GM12864 (cell line): ENCODE measurements at places on chromosomes 5 and 9.
A peak's percentile ranks its signal among the peaks of the same experiment; 100 is the strongest.

GRCh38 chr9:99180199-99180598 is 41.5 kb downstream of the ALG2 start:
- DNase-seq, result peak; percentile 58

DNA sequence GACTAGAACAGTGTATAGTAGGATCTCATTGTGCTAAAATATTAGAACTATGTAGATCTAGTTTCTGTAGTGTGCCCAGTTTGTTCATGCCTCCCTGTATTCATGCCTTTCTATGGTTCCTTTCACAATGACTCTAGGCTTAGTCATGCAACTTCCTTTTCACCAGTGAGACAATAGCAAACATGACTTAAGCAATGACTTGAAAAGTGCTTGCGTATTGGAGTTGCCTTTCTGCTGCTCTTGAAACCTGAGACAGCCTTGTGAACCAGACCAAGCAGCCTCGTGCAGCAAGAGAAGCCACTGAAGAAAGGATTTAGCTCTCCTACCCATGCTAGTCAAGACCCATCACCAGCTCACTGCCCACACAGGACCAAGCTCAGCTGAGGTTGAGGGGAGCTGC is 294.5 kb upstream of the TAS2R1 start:
- peak; percentile 35 for DNase-seq

- DNase-seq, result no peak
Observed at GRCh38 chr9:136516191-136516654, 29.6 kb downstream of the NOTCH1 start.

DNA sequence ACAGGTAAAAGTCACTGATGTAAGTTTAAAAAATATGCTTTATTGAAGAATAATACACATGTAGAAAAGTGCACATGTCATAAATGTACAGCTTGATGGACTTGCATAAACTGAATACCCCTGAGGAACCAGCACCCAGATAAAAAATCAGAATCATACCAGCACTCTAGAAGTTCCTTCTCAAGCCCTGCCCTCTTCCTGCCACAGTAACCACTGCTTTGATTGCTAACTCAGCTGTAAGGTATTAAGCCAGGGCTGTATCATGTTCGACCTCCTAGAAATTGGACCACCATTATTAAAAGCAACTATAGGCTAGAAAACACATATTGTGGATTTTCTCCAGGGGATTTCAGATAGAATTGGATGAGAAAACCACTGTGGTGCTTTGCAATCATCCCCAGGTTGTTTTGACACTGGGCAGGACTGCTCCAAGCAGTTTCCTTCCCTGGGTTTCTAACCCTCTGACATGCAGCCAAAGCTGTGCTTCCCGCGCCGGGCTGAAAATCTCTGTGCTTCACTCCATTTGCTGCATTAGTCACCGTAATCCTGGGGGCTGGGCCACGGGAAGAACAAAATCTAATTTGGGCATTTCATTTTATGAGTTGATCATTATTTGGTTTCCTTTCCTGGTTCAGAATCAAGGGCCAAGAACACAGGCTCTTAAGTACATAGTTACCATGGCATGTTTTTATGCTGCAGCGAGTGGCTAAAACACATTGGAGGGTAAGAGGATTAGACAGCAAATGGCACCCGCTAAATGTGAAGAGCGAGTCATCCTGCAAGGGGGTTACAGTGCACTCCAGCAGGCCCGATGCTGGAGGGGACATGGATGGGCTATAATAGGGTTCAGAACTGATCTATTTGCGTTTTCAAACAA is 139.4 kb upstream of the IL12B start:
- no peak for DNase-seq

DNA sequence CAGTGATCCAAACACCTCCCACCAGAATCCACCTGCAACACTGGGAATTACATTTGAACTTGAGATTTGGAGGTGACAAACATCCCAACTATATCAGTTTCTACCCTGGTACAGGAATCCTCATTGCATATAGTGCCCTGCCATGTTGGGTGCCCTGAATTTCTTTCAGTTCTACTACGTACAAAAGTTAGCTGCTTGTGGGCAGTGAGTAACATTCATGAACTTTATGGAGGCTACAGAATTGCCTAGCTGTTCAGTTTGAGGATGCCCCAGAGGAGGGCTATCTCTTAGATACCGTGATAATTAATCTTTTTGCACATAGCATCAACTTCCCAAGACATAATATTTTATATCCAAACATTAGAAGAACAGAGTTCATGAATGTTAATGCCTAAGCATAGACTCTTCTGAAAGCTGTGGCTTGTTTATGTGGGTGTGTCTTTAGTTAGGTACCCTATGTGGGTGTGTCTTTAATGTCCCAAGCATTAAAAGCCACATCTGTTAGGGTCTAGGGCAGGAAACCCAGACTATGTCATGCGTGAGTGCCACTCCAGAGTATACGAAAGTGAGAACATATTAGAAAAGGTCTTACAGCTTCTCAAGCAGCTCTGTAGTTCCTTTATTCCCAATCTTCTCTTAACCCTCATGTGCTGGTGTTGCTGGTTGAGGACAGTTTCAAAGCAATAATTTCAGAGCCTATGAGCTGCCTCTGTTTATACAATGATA is 47.0 kb upstream of the CHD1 start:
- peak; percentile 31 for DNase-seq

GRCh38 chr9:36316049-36316448 is 57.8 kb upstream of the GNE start:
- no peak for DNase-seq

- DNase-seq, result no peak
Observed at GRCh38 chr5:132227485-132228240, at the start of gene P4HA2. P4HA2 (minus strand) TSS chr5:132227853; CDS start chr5:132218626, 9,227 bp downstream.

DNA sequence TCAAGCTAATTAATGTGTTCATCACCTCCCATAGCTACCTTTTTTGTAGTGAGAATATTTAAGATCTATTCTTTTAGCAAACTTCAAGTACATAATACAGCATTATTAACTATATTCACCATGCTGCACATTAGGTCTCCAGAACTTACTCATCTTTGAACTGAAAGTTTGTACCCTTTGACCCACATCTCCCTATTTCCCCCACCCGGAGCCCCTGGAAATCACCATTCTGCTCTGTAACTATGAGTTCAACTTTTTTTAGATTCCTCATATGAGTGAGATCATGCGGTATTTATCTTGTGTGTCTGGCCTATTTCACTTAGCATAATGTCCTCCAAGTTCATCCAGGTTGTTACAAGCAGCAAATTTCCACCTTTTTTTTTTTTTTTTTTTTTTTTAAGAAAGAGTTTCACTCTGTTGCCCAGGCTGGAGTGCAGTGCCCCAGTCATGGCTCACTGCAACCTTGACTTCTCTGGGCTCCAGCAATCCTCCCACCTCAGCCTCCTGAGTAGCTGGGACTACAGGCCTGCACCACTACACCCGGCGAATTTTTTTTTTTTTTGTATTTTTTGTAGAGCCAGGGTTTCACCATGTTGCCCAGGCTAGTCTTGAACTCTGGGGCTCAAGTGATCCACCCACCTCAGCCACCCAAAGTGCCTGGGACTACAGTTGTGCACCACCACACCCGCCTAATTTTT is 100.4 kb upstream of the SAP30L start:
- DNase-seq, result peak; percentile 30

GRCh38 chr5:9898319-9898718 is 268.2 kb upstream of the TAS2R1 start:
- no peak for DNase-seq

GRCh38 chr5:61586096-61587084 is 254.3 kb downstream of the ZSWIM6 start:
- DNase-seq, result no peak

GRCh38 chr5:34544403-34544802 is 111.7 kb upstream of the RAI14 start:
- DNase-seq, result no peak
